SK-N-SH (cell line): ENCODE measurements at places on chromosomes 5 and 9. TPM values are rescaled to one million over a fixed set of nuclear protein-coding genes. Genes with fewer than 3 reads are reported as not detected.

RNF208 gene
- 2.0 and 2.7 TPM in 2 replicates for polyA plus RNA-seq

- DNase-seq, result no peak
Observed at GRCh38 chr5:173045474-173045873, 10.7 kb upstream of the CREBRF start.

SPZ1 gene
- polyA plus RNA-seq, result not detected in 2 replicates

- DNase-seq, result no peak
Observed at GRCh38 chr5:140609126-140609525, 23.8 kb downstream of the CD14 start.
